Retina (tissue), 1 donor: ENCODE measurements at places on chromosomes 2 and 18.
A peak's percentile ranks its signal among the peaks of the same experiment; 100 is the strongest.

- no peak for DNase-seq
Observed at GRCh38 chr2:40455661-40456060, 3.8 kb upstream of the SLC8A1 start.

DNA sequence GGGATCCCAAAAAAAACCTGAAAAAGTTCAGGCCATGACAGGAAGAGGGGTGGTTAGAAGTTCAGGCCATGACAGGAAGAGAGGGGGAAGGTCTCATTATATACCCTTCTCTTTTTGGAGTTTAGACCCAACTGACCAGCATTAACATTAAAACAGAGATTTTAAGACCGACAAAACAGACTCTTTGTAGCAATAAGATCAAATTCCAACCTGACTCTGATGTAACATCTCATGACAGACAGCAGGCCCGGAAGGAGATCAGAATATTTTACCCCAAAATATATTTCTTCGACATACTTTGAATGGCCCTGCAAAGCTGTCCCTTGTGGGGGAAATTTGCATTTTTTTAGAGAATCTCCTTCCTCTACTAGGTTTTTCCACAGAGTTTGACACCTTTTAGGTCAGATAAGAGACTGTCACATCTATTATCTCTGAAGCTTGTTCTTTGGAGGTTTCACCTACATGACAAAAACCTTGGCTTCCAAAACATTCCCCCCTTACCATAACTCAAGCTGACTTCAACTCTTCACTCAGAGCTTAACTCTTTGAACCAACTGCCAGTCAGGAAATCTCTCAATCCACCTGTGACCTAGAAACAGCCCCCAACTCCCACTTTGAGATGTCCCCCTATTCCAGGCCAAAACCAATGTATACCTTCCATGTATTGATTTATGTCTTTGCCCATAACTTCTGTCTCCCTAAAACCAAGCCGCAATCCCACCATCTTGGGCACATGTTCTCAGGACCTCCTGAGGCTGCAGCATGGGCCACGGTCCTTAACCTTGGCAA, 51.0 kb upstream of the B3GNT2 start:
- DNase-seq: no peak

DNA sequence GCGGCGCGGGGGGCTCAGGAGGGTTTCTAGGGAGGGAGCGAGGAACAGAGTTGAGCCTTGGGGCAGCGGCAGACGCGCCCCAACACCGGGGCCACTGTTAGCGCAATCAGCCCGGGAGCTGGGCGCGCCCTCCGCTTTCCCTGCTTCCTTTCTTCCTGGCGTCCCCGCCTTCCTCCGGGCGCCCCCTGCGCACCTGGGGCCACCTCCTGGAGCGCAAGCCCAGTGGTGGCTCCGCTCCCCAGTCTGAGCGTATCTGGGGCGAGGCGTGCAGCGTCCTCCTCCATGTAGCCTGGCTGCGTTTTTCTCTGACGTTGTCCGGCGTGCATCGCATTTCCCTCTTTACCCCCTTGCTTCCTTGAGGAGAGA, 5.2 kb downstream of the PROC start:
- DNase-seq: peak; percentile 50

DNA sequence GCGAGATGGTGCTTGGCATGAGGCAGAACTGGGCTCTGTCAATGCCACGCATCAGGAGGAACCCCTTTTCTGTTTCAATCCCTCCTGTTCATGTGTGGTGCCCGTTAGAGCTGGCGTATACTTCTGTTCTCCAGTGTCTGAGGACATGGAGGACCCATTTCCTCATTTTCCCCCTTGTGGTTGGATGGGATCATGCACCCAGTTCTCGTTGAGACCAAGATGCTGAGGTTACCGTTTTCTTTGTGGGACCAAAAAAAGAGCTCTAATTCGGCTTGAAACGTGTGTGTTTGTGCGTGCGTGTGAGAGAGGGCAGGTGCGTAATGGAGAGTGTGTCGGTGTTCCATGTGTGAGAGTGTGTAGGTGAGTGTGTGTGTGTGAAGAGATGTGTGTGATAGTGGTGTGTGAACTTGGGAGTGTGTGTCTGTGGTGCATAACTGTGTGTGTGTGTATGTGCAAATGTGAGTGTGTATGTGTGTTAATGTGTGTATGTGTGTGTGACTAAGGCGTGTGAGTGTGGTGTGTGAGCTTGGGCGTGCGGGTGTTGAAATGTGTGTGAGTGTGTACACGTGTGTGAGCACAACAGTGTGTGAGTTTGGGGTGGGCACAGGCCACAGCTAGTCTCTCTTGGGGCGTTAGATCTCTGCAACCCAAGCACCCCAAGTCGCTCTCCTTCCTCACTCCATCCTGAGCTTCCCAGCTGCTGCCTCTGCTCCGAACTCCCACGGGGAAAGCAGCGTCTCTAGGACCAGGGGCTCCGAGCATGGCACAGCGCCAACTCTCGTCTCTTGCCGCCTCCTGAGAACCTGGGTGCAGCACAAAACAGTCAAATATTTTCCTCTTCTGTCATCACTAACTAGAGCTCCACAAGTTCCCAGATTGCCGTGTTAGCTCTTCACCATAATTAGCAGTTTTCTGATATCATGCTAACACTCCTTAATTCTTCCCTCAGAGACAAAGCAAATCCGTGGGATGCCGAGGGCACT, 75.8 kb downstream of the LONRF2 start:
- no peak for DNase-seq

DNA sequence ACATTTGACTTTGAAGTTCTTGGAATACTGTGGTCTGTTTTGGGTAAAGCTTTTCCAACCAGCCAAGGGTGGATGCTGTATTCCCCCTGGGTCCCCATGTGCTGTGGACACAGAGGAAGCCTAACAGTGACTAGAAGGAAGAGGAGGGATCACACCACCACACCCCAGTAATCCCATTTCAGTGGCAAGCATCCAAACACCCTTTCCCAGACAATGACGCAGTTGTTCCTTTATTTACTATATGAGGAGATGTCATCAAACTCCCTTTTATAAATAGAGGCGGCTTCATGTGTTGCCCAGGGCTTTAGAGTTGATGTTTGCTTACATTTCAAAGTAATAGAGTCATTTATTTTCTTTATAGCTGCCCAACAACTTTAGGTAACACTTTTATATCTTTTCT, 959.4 kb upstream of the GYPC start:
- DNase-seq: no peak

GRCh38 chr2:68099260-68099659, 36.5 kb upstream of the C1D start:
- DNase-seq: no peak

DNA sequence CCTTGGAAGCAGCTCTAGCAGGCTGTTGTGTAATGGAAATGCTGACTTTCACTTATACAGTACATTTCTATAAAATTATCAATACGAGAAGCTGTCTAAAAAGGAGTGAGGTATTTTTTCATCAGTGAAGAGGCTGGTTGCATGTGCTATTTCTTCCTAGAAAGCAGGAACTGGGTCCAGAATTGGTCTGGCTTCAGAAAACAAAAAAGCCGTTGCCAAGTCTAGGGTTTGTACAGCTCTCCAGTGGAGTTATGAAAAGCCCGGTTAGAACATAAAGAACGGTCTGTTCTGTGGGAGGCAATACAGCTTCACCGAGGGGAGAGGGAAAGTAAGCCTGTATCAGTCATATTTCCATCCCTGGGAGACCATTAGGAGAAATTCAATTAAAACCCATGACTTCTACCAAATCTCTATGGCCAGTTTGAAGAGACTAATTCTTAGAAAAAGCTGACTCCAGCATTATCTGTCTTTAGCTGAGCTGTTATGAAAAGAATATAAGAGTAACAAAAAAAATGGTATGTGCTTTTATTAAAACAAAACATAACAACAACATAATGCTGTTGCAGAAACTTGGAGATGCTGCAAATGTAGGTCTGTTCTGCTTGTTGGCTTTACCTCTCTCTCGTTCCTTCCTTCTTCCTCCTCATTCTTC, 217.0 kb downstream of the CMPK2 start:
- no peak for DNase-seq

- no peak for DNase-seq
Observed at GRCh38 chr2:40746191-40746590, 294.3 kb upstream of the SLC8A1 start.

- no peak for DNase-seq
Observed at GRCh38 chr2:165494573-165494972, 25.1 kb downstream of the CSRNP3 start.

GRCh38 chr2:220956429-220956828, 615.7 kb downstream of the EPHA4 start:
- DNase-seq: no peak

- no peak for DNase-seq
Observed at GRCh38 chr18:53757328-53757727, 467.1 kb downstream of the MBD2 start.

GRCh38 chr2:54757500-54757899, 34.0 kb downstream of the EML6 start:
- DNase-seq: no peak

DNA sequence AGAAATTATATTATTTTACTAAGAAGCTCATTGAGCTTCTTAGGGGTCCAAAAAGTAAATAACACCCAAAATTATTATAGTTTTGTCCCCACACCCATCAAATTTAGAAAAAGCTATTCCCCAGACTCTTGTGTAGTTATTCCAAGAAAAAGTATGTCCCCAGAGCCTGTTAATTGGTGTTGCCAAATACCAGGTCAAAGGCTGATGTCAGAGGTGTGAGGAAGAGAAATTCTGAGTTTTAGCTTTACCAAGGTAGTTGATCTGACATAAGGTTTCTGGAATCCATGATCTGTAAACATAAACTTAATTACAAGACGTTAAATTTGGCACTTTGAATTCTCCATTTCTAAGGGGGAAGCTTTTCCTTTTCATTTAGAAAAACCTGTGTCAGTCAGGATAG, 29.3 kb upstream of the PSME4 start:
- no peak for DNase-seq

GRCh38 chr18:14769381-14769780, 21.4 kb downstream of the ANKRD30B start:
- DNase-seq: no peak

DNA sequence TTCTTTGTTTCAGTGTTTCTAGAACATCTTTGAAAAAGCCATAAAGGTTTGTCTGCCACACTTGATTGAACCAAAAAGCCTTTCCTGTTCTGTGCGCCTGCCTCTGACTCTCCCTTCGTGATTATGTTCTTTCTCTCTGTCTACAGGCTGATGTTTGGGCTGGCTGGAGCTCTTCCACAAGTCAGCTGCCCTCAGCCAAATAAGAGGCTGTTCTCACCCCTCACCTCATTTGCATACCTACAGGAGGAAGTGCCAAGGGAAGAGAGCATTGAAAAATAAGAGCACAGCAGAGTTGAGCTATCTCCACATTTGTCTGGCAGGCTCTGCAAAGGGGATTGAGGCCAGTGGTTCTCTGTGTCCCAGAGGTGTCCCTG, 15.8 kb downstream of the INPP5D start:
- DNase-seq: no peak

DNA sequence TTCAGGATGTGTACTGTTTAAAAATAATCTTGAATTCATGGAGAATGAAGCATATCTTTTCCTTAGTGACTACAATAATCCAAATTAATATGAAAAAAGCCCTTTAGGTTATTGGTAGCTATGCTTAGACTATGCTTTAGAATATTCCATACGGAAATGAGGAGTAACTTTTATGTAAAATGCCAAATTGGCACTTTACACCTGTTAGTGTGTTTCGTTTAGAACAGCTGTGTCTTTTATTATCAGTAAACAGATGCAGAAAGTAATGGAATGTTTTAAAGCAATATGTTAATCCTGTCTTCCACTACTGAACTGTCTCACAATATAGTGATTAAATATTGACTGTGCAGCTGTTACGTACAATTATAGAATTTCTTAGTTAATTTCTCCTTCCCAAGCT, 129.6 kb downstream of the PMS1 start:
- DNase-seq: no peak

GRCh38 chr2:215499331-215499730, 63.5 kb upstream of the FN1 start:
- no peak for DNase-seq

DNA sequence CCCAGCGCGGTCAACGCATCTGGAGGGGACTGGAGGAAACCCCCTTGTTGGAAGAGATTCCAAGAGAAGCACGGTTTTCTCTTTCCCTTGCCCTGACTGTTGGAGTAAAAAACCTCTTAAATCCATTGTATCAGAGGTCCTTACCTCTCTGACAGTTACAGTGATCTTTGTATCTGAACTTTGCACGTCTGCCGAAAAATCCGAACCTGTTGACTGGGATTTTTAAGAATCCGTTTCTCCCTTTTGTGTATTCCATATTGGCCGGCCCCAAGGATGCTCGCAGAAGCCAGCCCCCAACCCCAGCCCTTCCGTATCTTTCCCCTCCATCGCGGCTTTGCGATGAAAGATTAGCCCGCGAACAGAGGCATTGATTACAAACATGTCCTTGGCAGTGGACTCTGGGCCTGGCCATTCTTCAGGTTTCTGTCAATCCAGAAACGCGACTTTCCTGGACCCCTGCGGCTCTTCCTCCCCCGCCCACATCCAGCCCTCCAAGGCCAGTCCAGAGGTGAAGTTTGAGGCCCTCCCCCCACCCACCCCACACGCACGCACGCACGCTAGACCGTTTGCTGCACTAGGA, 4.6 kb upstream of the DLX1 start:
- DNase-seq: no peak

DNA sequence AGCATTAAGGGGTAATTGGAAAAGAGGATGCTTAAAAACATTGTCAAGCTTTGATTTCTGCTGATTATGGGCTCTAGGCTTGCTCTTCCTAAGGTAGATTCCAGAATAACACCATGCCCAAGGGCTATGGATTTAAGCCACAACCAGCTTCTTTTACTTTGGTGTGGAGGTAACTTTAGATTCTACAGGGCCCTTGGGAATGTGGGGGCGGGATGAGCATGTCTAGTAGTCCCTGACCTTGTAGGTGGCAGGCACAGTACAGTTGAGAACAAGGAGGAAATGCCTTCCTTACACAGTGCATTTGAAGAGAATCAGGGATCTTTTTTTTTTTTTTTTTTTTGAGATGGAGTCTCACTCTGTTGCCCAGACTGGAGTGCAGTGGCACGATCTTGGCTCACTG, 364.2 kb downstream of the NYAP2 start:
- no peak for DNase-seq

GRCh38 chr2:52445686-52446085, 1321.9 kb upstream of the CHAC2 start:
- no peak for DNase-seq

DNA sequence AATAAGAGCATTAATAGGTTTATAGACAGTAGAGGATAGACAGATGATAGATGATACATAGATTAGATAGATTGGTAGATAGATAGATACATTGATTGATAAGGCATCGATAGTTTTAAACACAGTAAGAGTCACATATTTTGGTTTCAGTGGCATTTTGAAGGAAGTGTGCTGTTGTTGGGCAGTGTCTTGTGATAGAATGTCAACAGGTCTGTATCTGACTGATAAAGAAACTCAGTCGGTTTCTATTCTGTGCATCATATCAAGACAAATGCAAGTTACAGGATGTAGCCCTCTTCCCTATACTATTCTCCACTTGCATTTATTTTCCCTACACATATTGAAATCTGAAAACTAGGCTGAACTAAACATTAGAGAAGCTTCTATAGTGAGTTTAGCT, 1229.0 kb upstream of the ZEB2 start:
- no peak for DNase-seq

DNA sequence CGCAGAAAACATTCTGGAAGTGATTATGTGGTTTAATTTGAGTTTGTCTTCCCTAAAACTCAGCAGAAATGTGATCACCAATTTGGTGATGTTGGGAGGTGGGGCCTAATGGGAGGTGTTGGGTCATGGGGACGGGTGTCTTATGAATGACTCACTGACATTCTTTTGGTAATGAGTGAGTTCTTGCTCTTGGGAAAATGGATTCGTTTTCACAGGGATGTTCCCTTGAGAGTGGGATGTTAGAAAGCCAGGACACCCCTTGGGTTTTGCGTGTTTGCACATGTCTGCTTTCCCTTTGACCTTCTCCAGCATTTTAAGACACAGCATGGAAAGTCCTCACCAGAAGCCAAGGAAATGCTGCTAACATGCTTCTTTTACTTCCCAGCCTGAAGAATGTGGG, 321.5 kb upstream of the NT5C1B start:
- no peak for DNase-seq
